Posterior vena cava (tissue), 2 donors: ENCODE measurements at places on chromosomes 2 and 18.

DNA sequence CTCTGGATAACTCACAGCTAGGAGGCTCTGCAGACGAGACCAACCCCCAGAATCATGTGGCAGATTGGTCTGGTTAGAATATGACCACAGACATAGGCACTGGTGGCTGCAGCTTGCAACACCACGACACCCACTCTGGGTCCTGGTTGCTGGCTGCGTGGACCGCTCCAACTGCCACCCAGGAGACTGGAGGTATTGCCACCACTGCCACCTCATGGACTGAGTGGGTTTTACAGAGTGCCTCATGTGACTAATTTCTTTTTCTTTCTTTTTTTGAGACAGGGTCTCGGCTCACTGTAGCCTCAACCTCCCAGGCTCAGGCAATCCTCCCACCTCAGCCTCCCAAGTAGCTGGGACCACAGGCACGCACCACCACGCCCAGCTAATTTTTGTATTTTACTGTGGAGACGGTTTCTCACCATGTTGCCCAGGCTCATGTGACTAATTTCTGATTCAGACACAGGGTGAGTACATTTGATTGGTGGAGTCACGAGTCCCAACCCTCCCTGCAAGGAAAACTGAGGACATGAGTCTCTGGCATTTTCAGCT, 29.9 kb upstream of the NT5DC4 start:
- DNase-seq: peak; percentile 90

DNA sequence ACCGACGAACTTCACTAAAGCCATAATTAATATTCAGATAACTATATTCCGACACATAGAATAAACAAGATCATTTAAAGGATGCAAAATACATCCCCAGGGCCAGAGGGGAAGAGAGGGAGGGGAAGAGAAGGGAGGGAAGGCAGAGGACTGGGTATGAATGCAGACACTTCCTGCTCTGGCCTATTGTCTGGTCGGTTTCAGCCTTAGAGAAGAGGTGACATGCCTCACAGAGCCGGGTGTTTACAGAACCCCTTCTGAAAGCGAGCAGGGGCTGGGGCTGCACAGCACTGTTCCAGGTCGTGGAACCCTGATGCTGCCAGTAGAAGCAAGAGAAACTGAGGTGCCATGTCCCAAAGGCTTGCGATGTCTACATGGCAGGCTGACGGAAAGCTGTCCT, 31.0 kb downstream of the CELF4 start:
- DNase-seq: no peak

DNA sequence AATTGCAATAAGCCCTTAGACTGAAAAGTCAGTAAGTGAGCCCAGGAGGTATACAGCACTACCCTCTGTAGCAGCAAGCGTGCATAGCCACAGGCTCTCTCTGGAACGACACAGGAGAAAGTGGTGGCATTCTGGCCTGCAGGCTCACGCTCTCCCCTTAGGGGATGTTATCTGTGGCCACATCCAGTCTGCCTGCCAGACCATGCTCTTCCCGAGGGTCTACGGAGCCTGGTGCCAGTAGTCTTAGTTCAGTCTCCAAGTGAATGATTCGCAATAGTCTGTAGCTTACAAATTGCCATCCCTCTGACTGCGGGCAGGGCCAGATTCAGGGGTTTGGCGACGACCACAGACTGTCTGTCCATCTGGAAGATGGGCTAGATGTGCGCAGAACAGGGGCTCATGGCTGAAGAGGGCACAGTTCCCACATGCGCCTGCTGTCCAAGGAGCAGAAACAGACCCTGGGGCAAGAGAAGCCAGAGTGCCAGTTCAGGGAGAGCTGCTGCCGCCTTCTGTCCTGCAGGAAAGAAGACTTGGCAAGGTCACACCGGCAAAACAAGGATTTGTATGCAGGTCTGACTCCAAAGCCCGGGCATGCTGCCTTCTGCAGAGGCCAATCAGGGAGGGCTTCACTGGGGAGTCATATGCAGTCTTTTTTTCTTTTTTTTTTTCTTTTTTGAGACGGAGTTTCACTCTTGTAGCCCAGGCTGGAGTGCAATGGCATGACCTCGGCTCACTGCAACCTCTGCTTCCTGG, 3.5 kb upstream of the KLF11 start:
- peak; percentile 84 for DNase-seq

- peak; percentile 36 for DNase-seq
Observed at GRCh38 chr2:1841461-1841860, 97.1 kb upstream of the PXDN start.

DNA sequence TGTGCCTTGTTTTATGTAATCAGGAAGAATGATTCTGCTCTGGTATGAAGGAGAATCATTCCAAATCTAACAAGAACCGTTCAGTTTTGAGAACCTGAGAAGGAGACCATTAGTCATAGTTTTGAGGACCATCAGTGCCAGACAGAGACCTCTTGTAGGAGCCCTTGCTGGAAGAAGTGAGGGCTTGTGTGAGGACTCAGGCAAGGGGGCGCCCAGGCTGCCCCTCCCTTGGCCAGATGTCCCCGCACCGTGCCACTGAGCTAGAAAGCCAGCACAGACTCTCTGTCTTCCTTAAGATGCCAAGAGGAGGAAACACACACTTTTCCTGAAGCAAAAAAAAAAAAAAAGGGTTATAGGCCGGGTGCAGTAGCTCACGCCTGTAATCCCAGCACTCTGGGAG, 55.7 kb upstream of the SLC39A10 start:
- DNase-seq: no peak

DNA sequence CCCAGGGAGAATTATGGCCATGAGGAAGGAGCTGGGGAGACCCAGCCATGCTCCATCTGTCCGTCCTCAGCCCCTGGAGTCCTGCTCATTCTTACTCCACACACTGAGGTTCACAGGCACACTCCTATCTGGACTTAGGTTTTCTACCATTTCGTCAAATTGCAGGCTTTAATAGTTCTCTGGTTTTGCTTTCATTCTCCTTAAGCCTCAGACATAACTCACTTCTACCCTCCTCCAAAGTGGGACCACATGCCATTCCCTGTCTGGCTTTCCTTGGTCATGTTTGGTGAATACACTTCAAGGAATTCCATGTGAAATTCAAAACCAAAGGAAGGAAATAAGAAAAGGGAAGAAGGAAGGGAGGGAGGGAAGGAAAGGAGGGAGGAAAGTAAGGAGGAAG, 115.7 kb downstream of the CMPK2 start:
- DNase-seq: no peak

- no peak for DNase-seq
Observed at GRCh38 chr2:169590804-169591203, 6.7 kb downstream of the PPIG start.

- no peak for DNase-seq
Observed at GRCh38 chr2:36650031-36650829, 46.3 kb upstream of the VIT start.

DNA sequence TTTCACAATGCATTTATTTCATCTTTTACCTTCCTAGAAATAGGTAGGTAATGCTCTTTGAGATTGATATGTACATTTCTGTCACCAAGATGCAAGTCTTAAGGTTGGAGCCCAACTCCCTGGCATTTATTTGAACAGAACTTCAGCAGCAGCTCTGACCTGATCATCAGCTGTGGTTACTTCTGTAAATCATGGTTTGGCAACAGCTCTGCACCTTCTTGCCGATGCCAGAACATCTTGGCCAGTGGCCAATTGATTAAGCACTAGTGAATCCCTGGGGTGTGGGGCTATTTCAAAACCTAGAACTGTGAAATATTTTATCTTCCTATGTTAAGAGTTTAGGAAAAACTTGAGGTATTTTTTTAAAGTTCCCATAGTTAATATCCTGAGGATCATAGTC, 124.8 kb upstream of the NYAP2 start:
- DNase-seq: no peak

GRCh38 chr2:54979321-54980044, 70.8 kb downstream of the RTN4 start:
- no peak for DNase-seq

DNA sequence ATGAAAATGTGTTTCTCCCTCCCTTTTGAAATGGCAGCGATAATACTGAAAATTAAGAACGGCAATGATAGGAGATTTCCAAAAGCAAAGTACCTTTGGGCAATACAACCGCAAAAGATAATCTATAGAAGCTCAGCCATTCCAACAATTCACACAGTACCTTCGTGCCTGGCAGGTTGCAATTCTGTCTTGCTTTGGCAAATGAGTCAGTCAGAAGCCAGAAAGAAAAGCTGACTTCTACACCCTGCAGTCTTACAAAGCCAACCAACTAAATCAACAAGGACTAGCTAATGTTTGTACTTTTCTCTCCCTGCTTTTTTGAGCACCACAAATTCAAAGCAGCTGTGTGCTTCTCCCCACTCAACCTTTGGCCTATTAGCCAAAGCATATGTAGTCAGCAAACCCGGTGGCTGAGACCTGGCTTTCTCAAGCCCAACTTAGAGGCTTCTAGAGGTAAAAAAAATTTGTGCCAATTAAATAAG, 25.7 kb upstream of the ID2 start:
- no peak for DNase-seq

- DNase-seq: no peak
Observed at GRCh38 chr2:46118656-46119371, 178.4 kb upstream of the EPAS1 start.

DNA sequence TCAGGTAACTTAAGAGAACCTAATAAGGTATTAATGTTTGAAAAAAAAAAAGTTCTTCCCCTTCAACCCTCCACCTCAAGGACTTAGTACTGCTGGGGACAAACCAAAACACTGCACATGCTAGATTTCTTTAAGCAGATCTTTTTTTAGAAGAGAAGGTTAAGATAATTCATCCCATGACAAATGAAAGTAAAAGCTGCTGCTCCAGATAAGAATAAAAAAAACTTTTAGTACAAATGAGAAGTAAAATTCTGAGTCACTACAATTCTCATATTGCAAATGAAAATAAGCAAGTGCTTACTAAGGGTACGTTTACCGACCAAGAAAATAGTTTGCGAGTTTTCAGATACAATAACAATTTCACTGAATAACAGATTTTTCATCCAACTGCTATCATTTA, 8.9 kb downstream of the STAM2 start:
- DNase-seq: no peak

DNA sequence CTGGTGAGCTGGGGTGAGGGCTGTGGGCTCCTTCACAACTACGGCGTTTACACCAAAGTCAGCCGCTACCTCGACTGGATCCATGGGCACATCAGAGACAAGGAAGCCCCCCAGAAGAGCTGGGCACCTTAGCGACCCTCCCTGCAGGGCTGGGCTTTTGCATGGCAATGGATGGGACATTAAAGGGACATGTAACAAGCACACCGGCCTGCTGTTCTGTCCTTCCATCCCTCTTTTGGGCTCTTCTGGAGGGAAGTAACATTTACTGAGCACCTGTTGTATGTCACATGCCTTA, 10.5 kb downstream of the PROC start:
- no peak for DNase-seq

GRCh38 chr18:74342416-74343043, 26.9 kb downstream of the C18orf63 start:
- DNase-seq: no peak

- no peak for DNase-seq
Observed at GRCh38 chr2:238042090-238042489, 18.7 kb upstream of the SCLY start.

DNA sequence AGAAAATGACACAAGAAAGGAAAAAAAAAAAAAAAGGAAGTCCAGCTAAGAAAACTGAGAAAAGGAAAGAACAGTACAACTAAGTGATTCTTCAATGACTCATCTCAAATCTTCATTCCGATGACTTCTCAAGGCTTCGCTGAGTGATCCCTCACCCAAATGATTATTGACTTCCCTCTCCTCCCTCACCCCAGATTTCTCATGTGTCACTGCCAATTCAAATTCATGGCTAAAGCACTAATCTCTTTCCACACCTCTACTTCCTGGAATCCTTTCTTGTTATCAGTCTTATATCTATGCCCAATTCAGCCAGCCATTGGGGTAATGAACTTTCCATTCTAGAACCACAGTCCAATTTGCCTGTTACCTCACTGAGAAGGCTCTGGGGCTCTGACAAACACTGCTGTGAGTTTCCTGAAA, 7.2 kb upstream of the ABCB11 start:
- no peak for DNase-seq

- DNase-seq: no peak
Observed at GRCh38 chr2:118061135-118061955, 26.9 kb upstream of the INSIG2 start.

GRCh38 chr2:176138923-176139660, 9.6 kb downstream of the HOXD8 start:
- DNase-seq: no peak

GRCh38 chr2:5520463-5520972, 171.7 kb upstream of the SOX11 start:
- DNase-seq: no peak

DNA sequence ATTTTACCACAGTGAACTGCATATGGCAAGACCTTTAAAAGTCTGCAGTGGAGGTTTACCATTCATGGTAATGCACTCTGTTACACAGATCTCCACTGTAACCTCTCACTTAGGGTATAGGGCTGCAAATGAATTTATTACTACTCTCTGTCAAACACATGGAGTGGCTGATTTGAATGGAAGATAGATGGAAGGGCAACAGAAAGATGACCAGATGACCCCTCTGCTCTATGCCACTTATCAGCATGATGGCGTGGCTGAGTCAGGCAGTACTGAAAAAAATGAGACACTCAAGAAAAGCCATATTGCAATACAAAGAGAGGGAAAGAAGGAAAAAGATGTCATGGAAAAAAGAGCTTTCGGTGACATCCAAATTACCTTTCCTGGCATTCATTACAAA, 72.3 kb downstream of the ABCA12 start:
- DNase-seq: no peak

DNA sequence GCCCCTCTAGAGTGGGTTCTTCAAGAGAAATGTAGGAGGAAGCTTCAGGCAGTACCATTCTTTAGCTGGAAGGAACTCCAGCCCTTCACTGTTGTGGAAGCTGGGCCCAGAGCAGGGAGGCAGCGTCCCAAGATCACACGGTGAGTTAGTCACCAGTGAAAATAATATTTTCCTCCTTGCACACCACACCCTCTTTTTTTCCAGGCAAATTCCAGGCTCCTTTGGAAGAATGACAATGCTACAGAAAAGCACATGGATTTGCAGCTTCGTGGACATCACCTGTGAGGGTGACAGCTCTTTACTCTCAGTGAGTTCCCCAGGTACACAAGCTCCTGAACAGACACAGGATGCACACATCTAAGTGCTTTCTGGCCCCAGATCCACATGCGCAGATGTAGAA, 157.1 kb downstream of the COL6A3 start:
- peak; percentile 89 for DNase-seq
